ENCODE measurements at places on chromosomes 11 and 22.
A peak's percentile ranks its signal among the peaks of the same experiment; 100 is the strongest.

GRCh38 chr22:49825436-49825835 lies 2.2 kb downstream of the BRD1 start:
- no peak for DNase-seq

DNA sequence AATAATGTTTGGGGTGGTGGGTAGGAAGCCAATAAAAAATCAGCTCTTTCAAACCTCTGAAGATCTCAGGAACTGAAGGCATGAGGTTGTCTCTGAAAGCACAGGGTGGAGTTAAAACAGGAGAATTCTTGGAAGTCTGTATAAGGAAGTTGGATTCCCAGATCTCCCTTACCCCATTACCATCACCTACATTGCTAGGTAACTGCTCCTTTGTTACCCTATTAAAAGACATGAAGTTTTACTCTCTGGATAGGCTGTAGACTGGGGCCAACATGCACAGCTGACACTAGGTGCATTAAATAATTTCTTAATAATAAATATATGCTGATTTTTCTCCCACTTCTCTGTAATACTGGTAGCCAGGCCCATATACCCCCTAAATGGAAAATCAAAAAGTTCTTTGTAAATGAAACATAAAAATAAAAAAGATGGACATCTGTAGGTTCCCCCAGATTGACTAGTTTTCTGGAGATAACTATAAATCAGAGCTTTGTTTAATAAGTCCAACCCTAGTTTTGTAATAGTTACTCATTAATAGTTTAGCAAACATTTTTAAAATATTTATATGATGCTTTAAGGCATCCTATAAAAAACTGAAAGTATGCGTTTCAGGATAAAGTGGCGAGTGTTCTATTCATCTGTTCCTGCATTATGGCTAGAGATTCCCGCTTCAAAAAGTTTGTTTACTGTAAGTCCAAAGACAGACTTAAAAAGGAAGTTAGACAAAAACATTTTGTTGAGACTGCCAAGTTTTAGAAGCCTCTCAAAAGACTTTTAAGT lies 63.8 kb downstream of the KIF18A start:
- no peak for DNase-seq

DNA sequence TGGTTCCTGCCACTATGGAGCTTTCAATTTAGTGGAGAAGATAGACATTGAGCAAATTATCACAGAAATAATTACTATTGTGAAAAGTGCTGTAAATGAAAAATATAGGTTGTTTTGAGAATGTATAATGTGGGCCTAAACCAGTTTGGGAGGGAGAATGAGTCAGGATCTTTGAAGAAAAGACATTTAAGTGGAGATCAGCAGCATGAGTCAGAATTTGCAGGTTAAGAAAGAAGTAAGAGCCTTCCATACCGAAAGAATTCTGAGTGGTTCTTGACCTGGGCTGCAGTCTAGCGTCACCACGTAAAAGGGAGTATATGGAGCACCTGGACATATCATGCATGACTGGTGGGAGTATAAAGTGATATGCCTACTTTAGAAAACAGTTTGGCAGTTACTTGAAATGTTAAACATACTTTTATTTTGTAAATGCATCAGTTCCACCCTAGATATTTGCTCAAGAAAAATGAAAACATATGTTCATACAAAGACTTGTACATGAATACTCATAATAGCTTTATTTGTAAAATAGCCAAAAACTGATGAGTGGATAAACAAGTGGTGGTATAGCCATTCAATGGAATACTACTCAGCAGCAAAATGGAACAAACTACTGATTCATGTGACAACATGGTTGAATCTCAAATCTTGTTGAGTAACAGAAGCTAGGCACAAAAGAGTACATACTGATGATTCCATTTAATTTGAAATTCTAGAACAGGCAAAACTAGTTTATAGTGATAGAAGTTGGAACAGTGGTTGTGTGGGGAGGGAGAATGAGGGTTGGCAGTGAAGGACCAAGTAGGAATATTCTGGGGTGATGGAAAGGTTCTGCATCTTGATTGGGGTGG lies 99.2 kb downstream of the STIM1 start:
- no peak for DNase-seq

- DNase-seq: no peak
Observed at GRCh38 chr11:87374038-87374807, 336.5 kb downstream of the TMEM135 start.

GRCh38 chr11:34585735-34586487 lies 35.0 kb upstream of the EHF start:
- DNase-seq: peak; percentile 29

DNA sequence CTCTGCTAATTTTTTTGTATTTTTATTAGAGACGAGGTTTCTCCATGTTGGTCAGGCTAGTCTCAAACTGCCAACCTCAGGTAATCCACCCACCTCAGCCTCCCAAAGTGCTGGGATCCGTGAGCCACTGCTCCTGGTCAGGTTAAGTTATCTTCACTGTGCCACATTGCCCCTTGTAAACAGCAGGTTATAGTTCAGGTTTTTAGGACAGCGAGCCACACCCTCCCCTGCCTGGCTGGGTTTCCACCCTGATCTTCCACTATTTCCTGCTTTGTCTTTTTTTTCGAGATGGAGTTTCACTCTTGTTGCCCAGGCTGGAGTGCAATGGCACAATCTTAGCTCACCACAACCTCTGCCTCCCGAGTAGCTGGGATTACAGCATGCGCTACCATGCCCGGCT lies 16.1 kb downstream of the ACO2 start:
- no peak for DNase-seq

DNA sequence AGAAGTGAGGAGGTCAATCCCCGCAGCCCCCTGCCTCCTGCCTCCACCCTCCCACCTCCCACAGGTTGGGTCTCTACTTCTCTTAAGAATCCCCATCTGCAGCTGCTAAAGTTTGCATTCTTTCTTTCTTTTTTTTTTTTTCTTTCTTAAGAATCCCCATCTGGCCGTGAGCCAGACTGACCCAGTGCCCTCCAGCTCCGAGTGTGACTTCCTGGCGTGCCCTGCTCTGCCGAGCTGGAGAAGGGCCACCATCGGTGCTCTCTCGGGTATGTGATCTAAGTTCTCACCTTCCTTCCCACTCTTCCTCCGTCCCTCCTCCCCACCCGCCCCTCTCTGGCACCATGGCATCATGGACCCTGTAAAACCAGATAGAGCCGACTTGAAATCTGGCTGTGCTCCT lies 66.7 kb upstream of the LMO1 start:
- DNase-seq: no peak

- no peak for DNase-seq
Observed at GRCh38 chr11:43756575-43756974, 76.0 kb downstream of the HSD17B12 start.

- DNase-seq: no peak
Observed at GRCh38 chr11:60970369-60970774, 1.1 kb upstream of the CD6 start.

GRCh38 chr11:119664063-119664572 lies 64.9 kb downstream of the NECTIN1 start:
- no peak for DNase-seq

DNA sequence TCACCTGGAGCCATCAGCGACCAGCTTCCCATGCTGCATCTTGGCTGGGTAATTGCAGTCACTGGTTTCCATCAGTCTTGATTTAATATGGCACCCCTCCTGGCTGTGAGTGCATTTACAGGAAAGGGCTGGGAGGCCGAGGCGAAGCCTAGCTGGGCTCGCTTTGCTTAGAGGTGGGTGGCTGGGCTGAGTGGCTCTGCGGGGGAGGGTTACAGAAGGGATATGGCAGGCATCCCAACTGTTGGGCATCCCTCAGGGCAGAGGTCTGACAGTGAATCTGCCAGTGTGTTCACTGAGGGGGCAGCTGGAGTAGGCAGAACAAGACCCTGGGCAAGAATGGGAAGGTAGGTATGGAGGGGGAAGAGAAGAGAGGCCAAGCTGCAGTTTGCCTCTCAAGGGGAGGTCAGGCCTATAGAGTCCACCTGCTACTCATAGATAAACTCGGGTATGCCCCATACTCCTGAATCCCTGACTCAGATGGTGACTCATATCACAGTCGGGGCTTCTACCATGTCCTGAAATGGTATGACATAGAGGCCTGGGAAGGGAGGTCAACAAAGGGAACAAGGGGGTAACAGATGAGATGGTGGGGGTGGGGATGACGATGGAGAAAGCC lies 77.5 kb upstream of the PHOX2A start:
- DNase-seq: no peak

DNA sequence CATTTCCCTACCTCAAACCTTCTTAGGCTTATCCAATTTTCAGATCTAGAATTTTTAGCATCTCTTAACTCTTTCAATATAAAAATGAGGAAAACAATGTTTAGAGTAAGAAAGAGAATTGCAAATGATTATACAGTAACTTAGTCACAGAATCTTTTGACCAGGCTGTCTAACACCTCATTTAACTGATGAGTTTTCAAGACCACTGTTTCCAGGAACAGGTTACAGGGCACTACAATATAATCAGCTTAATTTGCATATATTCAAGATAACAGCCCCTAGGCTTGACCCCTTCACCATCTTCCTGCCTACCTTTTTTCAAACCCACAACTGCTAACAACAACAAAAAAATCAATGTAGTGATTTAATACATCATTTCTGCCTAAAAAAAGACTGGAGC lies 12.7 kb downstream of the NUMA1 start:
- DNase-seq: no peak

GRCh38 chr11:69127081-69127850 lies 28.5 kb upstream of the SMIM38 start:
- DNase-seq: no peak
